Stimulated activated CD4-positive, alpha-beta T cell treated with anti-CD3 and anti-CD28 coated beads, Interleukin-1b, Interleukin-23, amount 100 ng/mL, for 1 hour (primary cell): ENCODE measurements at places on chromosomes 16 and 17.

DNA sequence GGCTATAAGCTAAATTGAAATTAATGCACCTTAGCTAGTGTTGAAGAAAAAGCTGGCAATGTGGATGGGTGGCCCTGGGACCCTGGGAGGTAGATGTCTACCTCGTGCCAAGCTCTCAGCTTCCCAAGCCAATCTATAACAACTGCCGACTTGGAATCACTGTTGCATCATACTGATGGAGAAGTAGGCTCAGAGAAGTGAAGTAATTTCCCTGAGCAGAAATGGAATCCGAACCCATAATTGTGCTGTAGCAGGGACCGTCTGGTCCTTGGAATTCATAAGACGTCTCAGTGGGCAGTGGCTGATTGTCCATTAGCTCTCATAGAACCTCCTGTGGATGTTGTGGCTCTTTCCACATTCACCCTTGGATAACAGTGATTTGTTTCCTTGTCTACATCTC is 196.6 kb downstream of the RAB11FIP4 start:
- no peak for DNase-seq

DNA sequence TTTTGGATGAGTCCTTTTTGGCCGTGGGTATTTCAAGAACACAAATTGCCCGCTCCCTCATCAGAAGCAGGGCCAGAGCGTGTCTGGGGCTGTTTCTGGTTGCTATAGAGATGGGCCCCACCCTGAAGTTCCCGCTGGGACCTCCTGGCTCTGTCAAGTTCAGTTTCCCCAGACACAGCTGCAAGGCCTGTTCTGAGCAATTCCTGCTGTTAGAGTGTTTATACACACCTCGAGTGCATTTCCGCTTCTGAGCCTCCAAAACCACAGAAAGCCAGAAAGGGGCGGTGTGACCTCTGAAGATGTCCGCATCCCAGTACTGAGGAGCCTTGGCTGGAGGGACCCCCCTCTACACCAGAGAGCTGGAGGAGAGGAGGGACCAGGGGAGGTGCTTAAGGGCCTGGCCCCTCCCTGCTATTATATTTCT is 9.3 kb upstream of the WBP2 start:
- no peak for DNase-seq

GRCh38 chr17:27928587-27928986 is 35.4 kb upstream of the LYRM9 start:
- DNase-seq = no peak

- no peak for DNase-seq
Measured at GRCh38 chr16:10760858-10761257, 17.2 kb downstream of the NUBP1 start.

GRCh38 chr17:56610321-56610720 is 16.8 kb downstream of the NOG start:
- DNase-seq = no peak

DNA sequence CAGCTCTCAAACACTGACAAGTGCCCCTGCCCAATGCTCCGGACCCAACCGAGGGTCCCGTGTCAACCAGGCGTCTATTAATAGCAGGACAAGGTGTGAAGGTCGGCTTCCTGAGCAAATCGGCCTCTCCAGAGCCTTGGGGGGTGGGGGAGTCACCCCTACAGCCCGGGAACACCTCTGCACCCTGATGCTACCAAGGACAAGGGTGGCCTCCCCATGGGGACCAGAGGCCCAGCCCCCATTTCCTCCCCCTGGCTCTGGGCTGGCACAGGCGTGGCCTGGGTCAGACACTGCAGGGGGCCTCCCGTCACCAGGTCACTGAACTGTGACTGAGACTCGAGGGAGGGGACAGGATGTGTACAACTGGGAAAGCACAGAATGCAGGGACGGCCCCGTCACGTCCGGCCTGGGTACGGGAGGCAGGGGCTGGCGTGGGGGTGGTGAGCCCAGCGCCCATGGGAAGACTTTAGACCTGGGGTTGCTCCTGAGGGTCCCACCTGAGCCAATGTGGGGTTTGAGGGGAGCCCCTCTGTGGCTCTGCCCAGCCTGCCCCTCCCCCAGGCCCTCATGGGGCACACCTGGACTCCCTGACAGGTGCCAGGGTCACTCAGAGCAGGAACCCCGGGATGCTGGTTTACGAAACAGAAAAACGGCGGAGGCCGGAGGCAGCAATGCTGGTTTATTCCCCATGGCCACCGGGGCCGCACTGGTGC is 579 bp upstream of the CYBA start:
- peak; percentile 45 for DNase-seq

GRCh38 chr16:50473356-50473945 is 74.7 kb upstream of the NKD1 start:
- no peak for DNase-seq

DNA sequence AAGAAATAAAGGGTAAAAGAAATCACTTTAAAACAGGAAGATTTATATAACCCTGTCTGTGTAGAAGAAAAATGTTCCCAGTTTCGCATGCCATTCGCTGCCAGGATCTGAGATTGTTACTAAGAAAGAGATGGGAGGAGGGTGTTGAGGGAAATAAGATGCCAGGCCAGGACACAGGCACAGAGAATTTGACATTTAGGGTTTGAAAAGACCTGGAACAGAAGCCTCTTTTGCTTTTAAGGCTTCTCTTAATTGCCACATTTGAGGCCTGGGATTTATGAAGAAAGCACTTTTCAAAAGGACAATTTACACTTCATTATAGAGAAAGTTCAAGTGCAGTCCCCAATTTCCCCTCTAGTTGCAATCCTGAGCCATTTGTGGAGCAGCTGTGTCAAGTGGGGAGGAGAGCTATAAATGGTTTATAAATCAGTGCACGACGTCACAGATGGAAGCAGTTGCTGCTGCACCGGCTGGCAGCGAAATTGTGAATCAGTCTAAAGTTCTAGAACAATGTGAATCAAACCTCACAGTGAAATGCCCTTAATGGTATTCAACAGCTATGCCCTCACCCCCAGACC is 26.5 kb upstream of the C16orf87 start:
- DNase-seq = no peak

GRCh38 chr17:81601525-81602120 is 35.3 kb downstream of the NPLOC4 start:
- DNase-seq = no peak

GRCh38 chr17:57694051-57694450 is 51.0 kb downstream of the CCDC182 start:
- no peak for DNase-seq

- DNase-seq = no peak
Measured at GRCh38 chr16:75764154-75764768, 38.0 kb upstream of the CPHXL start.

DNA sequence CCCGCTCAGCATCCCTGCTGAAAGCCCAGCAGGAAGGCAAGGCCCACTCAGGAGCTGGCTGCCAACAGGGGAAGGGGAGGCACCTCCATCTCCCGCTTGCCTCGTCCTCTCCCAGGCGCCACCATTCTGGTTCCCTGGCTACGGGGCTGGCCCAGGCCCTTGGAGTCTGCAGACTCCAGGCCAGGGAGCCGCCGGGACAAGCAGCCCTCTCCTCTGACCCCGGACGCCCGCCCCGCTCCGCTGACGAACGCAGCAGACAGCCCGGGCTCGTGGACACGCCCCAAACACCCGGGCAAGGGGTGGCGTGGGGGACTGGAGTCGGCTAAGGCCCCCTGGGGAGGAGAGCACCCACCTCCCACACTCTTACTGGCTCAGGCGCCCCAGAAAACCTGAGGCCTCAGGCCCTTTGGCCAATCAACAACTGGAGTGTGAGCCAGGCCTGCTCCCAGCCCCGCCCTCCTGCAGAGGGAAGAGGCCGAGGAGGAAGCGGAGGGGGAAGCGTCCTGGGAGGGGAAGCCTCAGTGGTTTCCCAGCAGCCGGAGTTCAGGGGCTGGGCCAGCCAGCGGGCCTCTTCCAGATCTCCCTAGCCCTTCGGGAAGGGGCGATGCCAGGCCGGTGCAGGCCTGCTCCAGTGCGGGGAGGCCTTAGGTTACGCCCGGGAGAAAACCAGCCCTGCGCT is 4.2 kb downstream of the MNT start:
- no peak for DNase-seq

DNA sequence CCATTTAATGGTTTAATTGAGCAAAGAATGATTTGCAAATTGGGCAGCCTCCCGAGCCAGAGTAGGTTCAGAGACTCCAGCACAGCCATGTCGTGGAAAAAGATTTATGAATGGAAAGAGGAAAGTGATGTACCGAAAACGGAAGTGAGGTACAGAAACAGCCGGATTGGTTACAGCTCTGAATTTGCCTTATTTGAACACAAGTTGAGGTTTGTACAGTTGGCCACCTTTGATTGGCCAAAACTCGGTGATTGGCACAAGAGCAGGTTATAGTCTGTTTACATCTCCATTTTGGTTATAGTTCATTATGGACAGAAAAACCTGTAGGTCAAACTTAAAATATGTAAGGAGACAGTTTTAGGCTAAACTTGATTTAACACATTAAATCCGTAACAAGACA is 44.5 kb downstream of the TENT4B start:
- no peak for DNase-seq

- DNase-seq = no peak
Measured at GRCh38 chr16:65837464-65837863, 529.0 kb upstream of the CDH5 start.

DNA sequence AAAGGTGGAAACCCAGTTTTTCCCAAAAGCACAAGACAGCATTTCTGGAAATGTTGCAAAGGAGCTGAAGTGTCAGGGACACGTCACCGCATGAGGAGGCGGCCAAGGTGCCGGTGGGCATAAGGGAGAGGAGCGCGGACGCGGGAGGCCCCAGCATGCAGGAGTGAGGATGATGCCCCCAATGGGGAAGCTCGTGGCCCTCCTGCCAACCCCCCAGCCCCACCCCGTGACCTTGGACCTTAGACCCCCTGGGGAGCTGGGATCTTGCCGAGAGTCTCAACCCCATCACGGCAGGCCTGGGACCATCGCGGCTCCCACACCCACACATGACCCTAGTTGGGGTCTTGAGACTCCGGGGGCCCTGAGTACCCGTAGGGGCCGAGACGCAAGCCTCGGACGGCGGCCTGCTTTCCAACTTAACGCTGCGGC is 119.4 kb upstream of the METRNL start:
- no peak for DNase-seq

DNA sequence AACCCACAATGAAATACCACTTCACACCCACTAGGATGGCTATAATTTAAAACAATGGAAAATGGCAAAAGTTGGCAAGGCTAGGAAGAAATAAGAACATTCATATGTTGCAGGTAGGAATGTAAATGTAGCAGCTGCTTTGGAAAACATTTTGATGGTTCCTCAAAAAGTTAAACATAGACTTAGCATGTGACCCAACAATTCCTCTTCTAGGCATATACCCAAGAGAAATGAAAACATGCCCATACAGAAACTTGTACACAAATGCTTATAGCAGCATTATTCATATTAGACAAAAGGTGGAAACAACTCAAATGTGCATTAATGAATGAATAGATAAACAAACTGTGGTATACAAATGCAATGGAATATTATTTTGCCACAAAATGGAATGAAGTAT is 36.1 kb downstream of the MEOX1 start:
- DNase-seq = no peak

DNA sequence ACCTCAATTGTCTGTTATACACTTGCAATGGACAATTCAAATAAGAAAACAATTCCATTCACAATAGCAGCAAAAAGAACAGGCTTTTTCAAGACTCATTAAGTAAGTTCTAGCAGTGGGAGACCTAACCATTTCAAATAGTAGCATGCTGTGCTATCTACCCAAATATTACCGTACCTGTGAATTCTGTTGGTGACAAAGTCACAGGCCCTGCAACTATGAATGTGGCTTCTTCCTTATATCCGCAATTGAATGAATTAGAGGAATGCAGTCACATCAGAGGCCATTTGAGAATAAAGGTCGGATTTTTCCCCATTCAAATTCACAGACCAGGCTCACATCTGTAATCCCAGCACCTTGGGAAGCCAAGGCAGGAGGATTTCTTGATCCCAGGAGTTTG is 800 bp upstream of the NME4 start:
- DNase-seq = no peak

GRCh38 chr16:3020604-3021448 is 658 bp downstream of the TNFRSF12A start:
- peak; percentile 50 for DNase-seq

DNA sequence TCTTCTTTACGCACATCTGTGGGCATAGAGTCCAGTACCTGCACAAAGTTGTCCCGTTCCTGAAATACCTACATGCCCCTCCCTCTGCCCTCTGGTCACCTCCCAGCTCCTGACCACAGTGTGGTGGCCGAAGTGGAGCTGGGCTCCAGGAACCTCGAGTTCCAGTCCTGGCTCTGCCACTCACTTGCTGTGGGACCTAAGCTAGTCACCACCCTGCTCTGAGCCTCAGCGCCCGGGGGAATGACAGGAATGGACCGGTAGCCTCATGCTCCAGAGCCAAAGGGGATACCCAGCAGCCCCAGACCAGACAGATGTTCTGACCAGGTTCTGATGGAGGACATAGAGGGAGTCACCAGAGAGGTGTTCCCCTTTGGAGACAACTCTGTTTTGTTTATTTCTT is 26.7 kb upstream of the ITGA3 start:
- DNase-seq = no peak

DNA sequence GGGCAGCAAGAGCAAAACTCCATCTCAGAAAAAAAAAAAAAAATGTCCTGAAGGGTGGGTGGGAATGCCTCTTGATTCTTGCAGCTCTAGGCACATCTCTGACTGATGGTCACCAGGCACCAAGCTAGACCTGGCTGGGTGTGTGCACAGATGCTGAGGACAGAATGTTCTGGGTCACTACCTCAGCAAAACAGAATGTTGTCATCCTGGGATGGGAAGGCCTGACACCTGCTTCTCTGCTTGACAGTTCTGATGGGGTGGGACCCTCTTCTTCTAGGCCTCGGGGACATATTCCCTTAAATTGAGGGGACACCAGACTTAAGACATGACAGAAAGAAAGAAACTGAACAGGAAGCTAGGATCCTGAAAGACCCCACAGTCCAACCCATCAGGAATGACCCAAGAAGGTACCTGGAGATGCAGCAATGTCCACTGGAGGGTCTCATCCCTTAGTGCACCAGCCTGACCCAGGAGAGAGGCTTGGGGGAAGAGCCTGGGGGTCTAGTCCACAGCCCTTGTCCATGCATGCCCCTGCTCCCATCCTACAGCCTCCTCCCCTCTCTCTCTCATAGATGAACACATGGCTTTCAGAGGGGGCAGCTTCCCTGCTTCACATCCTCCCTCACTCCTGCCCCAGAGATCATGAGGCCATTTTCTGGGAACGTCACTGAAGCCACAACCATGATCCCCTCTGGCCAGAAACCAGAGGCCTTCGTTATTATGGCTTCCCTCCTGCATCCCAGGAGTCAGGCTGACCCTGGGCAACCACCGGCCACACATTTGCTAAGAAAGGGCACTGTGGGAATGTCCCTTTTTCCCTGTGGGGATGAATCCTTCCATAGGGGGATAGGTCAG is 3.8 kb upstream of the STAT5B start:
- no peak for DNase-seq

DNA sequence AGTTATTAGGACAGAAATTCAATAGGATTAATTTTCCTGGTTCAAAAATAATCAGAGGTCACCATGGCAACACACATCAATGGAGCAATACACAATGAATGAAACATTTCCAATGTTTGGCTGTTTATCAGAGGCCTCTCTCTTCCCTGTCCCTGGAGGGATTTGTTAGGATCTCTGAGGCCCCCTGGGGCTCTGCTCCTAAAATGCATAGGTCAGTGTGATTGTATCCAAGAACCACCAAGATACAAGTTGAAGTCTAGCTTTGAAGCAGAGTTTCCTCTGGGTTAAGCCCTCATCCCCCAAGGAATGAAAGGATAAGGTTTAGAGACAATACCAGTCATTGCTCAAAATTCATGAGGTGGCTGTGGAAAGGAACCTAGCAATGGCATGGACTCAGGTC is 561.2 kb upstream of the C16orf82 start:
- DNase-seq = no peak

GRCh38 chr16:50593410-50594150 is 45.4 kb downstream of the NKD1 start:
- no peak for DNase-seq
